Vagina (tissue), 2 donors: ENCODE measurements at places on chromosomes 2 and 18.

DNA sequence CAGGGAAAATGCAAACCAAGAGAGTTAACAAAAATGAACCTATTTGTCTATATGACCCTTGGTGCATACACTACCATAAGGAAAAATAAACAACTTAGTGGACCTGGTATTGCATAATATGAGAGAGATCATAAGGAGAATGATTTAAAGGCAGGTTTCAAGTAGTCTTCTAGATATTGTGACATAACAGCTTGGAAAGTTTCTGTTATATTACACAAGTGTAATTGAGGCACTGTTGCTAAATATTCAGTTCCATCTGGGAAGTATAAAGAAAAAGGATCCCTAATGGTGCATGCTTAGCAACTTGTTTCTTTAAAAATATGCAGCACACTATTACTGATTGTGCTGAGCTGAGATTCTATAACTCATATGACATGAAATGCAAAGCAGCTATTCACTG, 252.2 kb upstream of the SPHKAP start:
- no peak for DNase-seq

DNA sequence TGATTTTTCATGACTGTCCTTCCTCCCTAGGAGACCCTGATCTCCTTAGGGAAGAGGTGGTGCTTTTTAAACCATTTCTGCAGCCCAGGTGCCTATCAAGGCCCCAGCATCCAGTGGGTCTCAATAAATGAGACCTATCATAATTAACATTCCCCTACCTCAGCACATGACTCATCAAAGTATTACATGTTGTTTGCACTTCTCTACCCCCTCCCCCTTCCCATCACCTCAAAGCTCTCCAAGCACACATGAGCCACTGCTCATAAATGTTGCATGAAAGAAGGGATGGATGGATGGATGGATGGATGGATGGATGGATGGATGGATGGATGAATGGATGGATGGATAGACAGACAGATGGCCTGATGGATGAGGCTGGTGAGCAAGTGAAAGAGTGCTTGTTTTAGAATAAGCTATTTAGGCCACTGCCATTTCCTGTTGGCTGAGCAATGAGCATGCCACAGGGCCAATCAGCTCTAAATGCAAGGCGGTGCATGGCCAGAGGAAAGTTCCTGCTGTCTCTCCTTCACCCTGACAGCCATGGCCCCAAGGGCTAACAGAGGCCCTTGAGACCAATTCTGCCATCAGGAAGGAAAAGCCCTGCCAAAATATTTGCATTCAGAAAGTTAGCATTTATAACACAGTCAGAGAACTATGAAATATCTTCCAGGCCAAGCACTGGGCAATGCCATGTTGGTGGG, 20.9 kb upstream of the STEAP3 start:
- no peak for DNase-seq

- no peak for DNase-seq
Measured at GRCh38 chr2:12694990-12695774, 21.6 kb upstream of the TRIB2 start.

DNA sequence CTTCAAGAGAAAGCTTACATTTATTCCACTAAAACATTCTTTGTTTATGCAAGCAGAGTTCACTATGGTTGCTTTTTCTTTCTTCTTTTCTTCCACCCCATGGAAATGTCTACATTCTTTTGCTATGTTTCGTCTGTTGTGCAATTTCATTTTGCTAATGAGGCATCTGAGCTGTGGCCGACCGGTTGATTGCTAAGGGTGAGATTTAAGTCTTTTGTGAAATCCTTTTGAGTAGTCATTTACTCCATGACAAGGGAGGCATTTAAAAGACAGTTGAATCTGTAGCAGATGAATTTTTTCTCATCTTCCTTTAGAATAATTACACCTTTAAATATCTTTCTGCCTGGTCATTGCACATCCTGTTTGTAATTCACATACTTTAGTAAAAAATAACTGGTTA, 324.1 kb upstream of the THUMPD2 start:
- no peak for DNase-seq

DNA sequence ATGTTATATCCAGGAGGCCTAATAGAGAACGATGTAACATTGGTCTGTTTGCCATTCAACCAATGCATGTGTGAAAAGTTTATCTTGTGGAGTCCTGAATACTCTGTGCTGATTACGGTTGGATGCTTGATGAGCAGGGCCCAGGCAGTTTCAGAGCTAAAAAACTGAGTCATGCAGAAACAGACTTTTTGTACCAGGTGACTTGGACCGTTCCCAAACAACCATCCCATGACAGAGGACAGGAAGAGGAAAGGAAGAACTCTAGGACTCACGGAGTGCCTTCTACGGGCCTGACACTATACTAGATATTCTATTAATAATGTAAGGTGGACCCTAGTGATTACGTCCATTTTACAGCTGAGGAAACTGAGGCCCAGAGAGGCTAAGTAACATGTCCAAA, 142.1 kb downstream of the ARHGAP28 start:
- DNase-seq: no peak

DNA sequence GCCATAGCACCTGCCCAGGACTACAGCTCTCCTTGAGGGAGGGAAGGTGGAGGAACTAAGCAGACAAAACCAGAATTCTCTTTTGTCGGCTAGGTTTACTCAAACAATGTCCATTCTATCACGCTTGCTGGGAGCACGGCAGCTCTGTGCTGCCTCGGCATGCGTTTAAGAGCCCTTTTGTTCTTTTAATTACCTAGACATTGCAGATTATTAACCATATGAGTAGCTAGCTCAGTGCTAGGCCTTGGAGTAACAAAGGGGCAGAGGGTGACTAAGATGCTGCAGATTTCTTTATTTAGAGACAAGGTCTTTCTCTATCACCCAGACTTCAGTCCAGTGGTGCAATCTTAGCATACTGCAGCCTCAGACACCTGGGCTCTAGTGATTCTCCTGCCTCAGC, 11.1 kb downstream of the MSGN1 start:
- DNase-seq: no peak

GRCh38 chr2:118321432-118322105, 233.3 kb downstream of the INSIG2 start:
- no peak for DNase-seq

DNA sequence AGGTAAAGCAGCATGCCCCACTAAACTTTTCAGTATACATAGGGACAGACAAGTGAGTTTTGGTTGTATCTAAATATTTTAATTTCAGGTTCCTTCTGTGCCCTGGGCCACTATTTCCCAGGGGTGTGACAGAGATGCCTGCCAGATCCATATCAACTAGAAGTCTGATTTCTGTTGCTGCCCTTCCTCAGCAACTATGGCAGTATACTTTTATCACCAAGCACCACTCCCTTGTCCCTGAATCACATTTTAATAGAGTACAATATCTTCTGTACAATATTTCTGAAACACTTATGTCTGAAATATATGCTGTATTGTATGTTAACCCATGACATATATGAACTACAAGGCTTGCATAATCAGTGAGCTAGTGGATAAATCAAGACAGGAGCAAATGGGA, 117.6 kb downstream of the HIBCH start:
- DNase-seq: no peak

DNA sequence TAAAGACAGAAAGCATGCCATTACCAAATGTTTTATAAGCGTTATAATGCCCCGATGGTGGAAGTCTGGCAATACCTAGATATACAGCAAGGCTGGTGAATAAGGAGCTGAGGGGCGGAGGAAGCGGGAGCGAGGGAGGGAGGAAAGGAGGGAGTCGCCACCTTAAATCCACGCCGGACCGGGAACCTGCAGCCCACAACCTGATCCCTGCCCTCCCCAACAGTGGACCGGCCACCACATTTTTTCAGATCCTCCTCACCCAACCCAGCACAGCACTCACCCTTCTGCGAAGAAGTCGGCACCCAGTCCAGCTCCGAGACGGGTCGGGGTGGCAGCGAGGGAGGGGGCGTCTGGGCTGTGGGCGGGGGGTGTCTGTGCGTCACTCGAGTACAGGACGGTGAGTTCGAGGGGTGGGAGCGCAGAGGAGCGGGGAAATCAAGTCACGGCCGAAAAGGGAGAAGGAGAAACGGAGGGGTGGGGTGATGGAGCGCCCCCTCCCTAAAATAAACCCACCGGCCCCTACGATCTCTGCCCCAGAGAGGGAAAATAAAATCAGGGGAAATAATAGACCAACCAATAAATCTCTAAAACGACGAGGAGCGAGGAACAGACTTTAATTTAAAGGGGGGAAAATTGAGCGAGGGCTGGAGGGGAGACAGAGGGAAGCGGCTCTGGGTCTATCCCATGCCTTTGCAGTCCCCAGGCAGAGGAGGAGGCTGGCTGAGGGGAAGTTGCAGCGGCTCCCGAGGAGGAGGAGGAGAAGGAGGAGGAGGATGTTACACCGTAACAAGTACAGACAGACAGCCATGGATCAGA, 96.5 kb upstream of the SERTAD2 start:
- DNase-seq: no peak

DNA sequence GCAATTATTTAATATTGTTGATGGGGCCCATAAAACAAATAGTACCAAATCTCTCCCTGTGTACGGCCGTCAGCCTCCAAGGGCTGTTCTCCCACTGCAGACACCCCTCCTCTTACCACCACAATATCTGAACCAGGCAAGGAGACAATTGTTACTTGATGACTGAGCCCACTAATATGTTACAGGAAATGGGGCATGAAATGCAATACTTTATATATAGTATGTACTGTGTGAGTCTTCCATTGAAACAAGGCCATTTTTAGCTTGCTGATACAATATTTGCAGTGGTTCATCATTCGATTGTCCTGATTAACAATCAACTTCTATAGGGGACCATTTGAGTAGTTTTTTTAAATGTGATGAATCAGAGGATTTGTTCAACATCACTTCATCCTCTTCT, 307.3 kb downstream of the GBX2 start:
- DNase-seq: no peak

GRCh38 chr18:21452796-21453510, 147.6 kb downstream of the ESCO1 start:
- no peak for DNase-seq

DNA sequence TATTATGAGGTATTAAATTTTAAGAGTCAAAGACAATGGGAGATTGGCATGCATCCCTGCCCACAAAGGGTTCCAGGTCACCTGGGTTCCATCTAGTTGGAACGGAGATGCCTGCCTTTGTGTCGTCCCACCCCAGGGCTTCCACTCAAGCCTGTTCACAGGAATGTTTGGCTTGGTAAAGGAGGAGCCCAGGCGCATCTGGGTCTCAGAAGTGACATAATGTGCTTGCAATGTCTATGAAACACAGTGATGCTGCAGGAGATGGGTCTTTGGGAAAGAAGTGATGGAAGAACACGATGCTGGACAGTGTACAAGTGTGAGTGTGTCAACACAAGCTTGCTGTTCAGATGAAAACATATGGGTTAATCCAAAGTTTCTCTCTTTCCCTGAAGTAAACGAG, 49.6 kb upstream of the ZNF396 start:
- DNase-seq: no peak

DNA sequence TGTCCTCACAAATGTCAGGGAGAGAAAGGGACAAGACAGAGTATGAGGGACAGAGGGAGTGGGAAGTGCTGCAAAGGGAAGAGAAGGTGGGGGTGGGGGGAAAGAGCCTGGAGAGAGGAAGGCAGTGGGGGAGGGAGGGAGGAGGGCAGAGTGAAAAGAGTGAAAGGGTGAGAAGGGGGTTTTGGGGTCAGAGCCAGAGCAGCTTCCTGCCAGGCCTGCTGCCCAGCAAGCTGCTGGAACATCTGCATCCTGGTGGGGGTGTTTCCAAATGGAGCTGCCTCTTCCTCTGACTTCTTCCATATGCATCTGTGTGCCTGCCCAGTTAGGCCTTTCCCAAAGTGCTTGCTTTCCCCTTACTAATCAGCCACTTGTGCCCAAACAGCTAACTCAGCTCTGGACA, 94.3 kb upstream of the CELF4 start:
- DNase-seq: peak; percentile 34

DNA sequence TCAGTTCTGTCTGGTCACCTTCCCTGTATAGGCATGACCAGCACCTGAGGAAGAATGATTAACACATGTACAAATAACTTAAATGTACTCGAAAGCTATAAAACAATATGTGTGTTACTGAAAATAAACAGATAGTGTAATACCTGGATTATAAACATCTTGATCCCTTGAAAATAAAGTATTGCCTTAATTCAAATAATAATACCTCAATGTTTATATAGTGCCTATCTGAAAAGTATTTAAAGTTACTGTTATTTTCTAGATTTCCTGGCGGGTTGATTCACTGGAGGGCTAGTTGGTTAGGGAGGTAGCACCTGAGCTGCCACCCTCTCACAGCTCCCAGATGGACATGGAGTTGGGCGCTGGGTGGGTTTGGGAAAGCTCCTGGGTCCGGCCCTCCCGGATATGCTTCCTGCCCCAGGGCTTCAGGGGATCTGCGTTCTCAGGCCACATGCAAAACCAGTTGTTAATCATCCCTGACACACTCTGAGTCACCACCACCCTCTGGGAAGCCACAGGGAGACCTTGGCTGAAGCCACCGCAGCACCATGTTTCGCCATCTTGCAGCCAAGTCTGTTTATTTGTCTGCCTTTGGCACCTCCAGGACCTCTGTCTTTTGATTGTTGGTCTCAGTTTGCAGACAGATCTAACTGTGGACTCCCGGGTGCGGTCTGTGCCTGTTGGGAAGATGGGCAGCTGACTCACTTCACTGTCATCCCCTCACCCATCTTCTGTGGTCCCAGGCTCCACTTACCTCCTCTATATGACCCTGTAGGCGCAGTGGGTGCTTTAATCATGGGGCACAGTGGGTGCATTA, 35.3 kb downstream of the RAB31 start:
- no peak for DNase-seq

GRCh38 chr2:76711490-76711889, 810.7 kb downstream of the LRRTM4 start:
- DNase-seq: no peak

- DNase-seq: no peak
Measured at GRCh38 chr18:80246445-80247392, 595 bp downstream of the PARD6G start.

DNA sequence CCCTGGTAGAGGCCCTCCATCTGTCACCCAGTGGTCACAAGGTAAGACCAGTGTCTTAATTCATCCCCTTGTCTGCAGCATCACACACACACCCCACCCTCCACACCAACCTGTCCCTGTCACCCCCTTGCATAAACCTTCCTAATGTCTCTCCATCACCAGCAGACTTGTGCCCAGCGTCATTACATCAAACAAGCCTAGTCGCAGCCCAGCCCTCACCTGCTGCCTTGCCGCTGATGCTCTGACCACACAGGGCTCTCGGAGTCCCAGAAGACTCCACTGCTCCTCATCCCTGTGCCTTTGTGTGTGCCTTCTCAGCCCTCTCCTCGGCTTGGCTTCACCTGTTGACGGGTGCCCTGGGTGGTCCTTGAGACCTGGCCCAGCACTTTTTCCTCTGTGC, 171.2 kb downstream of the GLI2 start:
- no peak for DNase-seq

GRCh38 chr2:232626584-232626983, 6.8 kb upstream of the EFHD1 start:
- DNase-seq: no peak

- no peak for DNase-seq
Measured at GRCh38 chr2:19684516-19684915, 217.3 kb downstream of the TTC32 start.
